ENCODE measurements at places on chromosomes 7 and 10.

- DNase-seq: no peak
These were observed 13.7 kb upstream of the SRPK2 start for GRCh38 chr7:105402221-105403095.

GRCh38 chr7:8169171-8169570 lies 92.8 kb downstream of the ICA1 start:
- no peak for DNase-seq

DNA sequence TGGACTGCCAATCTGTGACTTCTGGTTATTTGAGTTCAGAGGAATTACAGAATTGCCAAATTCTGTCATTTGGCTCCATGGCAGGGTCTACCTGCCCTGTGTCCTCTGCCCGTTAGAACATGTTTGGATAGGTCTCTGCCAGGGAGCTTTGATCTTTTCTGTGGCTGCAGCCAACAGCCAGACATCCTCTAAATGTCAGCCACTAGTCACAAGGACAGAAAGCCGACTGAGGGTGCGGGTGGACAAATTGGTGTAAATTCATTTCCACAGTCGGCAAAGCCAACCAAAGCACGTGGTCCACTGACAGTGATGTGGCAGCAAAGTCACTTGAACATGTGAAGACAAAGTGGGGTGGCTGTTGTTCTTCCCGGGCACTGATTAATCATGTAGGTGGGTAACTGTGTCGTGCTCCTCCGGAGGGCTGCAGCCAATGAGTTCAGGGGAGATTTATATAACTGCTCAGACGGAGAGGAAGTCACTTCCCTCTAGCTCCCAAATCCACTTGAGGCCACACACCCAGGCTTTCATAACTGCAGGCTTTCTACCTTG lies 26.7 kb upstream of the CAMK1D start:
- no peak for DNase-seq

DNA sequence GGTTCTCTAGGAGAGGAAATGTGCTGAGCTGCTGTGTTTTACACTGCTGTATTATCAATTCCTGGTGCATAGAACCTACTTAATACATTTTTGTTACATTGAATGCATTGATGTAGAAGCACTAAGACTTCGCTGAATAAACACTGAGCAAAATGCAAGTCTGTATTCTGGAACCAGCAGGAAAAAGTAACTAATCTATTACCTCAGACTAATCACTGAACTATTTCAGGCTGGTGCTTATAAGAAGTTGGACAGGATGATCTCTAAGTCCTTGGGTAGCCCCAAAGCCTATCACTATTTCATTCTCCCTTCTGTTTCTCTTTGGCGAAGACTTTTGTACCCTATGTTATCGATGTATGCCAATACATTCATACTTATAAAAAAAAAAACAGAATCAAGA lies 87.2 kb upstream of the LRRTM3 start:
- DNase-seq: no peak

DNA sequence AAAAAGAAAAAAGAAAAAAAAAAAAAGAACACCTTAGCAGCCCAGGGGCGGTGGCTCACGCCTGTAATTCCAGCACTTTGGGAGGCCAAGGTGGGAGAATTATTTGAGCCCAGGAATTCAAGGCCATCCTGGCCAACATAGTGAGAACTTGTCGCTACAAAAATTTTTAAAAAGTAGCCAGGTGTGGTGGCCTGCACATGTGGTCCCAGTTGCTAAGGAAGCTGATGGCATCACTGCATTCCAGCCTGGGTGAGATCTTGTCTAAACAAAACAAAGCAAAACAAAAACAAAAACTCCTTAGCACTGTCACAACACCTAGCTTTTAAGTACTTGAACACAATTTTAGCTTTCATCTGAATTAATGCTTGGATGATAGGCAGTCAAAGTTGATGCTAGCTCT lies 86.3 kb upstream of the MKLN1 start:
- no peak for DNase-seq

GRCh38 chr7:51249187-51249945 lies 67.2 kb downstream of the COBL start:
- DNase-seq: no peak

DNA sequence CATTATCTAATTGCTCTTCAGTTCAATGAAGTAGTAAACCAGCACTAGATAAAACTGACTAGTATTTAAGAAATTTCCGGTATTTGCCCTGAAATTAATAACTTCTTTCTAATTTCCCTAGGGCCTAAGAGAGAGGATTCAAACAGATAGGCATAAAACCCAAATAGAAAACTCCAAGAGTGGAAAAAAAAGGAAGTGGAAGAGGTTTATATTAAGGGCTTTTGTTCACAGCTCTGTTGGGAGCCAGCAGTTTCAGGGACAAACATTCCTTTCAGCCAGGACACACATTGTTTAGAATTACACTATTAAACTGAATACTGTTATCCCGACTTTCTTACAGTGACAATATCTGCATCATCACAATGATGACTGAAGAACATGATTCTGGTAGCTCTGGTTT lies 3.6 kb downstream of the ODAD2 start:
- DNase-seq: no peak

DNA sequence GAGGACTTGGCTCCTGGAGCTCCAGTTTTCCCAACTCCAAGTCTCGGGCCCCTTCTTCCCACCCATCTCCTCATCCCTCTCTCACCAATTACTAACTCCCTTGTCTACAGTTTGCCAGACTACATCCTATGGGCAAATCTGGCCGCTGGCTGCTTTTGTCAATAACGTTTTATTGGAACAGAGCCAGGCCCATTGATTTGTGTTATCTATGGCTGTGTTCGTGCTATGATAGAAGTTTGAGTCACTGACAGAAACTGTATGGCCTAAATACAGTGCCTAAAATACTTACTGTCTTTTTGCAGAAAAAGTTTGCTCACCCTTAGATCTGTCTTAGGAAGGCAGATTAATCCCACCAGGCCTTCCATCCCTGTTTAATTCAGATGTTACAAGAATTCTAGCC lies 71.3 kb downstream of the PIP4K2A start:
- DNase-seq: no peak
